Activated CD4-positive, alpha-beta T cell treated with anti-CD3 and anti-CD28 coated beads, Interleukin-2, amount 50 U/mL, for 1 hour (primary cell): ENCODE measurements at places on chromosomes 12 and 14.

GRCh38 chr12:98817742-98818141, 172.7 kb downstream of the APAF1 start:
- no peak for DNase-seq

DNA sequence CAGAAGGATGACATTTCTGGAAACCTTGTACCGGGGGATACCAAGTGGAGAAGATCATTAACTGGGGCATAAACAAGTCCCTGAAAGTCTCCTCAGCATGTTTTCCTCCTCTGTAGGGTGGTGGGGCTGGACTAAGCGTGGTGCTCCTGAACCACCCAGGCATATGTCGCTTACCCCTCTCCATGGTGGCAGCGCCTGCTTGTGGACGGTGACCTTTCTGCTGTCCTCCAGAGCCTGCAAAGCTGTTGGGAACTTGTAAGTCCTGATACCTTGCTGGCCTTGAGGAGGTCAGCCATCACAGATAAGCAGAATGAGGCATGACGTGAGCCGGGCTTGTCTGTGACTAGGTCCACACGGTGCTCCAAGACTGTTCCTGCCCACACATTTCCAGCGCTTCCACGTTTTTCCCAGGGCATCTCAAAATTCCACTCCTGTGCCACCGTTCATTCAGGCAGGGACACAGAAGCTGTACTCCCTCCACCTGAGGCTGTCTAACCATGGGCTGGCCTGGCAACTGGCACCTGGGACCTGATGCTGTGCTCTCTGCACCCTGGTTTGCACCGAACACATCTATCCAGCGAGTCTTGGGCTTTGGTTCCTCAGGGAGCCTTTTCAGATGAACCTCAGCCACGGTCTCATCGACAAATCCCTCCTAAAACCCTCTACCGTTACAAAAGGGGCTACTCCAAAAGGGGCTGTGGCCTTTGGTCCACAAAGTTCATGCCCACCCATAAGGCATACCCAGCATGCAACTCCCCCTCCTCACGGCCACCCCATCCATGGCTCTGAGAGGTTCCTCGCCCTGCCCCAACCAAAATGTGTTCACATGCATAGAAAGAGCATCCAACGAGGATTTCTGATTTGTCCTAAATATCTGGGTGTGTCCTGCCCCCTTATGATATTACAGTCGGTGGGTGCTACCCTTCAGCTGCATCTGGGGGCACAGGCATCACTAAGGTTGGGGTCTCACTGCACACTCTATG, 199.6 kb upstream of the DIO3 start:
- DNase-seq, result no peak

- no peak for DNase-seq
These were observed 198.9 kb downstream of the RBM19 start for GRCh38 chr12:113766879-113767878.

DNA sequence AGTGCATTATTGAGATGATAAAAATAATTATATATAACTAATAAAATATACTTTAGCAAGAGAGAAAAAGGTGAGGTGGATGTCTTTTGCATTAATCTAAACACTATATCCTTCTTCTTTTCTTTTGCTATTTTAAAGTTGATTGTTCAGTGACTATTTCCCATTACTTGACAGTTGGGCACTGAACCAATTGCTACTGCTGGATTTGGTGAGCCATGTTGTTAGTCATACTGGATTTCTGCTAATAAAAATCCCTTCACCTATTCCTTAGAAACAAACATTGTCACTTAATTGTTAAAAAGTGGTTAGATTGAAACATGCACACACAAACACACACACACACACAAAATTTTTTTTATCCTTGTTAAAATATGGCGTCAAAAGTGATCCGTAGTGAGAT, 251.6 kb upstream of the ALG10 start:
- DNase-seq, result no peak

- DNase-seq, result peak; percentile 76
These were observed 33.8 kb downstream of the FBRSL1 start for GRCh38 chr12:132523576-132524331.

DNA sequence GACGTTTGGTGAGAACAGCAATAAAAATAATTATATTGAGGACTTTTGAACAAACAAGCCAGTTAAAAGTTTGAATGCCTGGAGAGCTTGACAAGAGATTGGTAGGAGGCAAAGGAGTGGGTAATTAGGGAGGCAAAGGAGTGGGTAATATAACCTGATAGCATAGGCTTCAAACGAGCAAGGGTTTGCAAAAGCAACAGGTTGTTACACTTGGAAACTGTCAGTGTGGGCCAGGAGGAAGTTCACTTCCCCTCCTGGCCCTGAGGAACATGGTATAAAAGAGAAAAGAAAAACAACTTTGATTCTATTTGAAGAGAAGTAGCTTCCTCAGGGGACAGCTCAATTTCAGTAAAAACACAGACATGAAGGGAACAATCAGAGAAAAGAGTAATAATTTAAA, 121.7 kb downstream of the CCER1 start:
- no peak for DNase-seq

- DNase-seq, result no peak
These were observed 30.3 kb downstream of the SSH1 start for GRCh38 chr12:108826807-108827721.

DNA sequence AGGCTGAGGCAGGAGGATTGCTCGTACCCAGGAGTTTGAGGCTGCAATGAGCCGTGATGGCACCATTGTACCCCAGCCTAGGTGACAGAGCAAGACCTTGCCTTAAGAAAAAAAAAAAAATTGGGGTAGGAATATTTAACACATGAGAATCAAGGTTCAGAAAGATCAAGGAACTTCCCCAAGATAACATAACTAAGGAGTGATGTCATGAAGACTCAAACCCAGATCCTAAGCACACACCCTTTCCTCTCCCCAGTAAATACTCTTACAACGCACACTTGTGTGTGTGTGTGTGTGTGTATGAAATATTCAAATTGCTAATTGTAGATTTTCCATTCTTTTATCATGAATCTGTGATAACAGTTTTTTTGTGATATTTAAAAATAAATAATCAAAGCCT, 90.6 kb upstream of the NUDT4 start:
- no peak for DNase-seq

DNA sequence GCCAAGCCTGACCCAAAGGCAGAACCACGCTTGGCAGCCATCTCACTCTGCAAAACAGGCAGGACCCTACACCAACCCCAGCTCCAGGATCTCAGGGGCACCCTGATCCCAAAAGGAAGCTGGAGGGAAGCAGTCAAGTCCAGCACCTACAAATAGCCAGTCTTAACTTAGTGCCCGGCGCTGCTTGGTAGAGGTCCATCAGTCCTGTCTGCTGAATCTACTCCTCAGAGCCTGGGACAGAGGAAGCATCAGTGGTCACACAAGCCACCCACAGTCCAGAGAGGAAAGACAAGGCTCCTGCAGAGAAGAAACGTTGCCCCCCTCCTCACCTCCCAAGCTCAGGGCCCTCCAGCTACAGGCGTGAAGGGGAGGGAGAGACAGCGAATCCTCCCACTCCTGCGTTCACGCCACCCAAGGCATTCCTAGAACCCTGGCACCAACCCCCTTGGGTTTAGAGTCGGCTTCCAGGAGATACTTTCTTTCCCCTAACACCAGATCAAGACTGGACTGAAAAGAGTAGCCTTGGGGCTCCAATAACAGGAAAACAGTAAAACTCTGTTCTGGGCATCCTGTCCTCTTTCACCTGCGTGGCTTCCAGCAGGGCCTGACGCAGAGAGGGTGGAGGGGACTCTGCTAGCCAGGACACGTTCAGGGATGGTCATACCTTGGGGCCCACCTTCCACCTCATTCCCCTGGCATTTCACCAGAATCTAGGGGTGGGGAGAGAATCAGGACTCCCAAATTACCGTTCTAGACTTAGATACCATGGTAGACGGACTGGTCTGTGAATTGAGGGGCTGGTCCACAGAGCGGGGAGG, 1.2 kb downstream of the PXN start:
- no peak for DNase-seq

GRCh38 chr12:96061323-96061722, 25.9 kb upstream of the LTA4H start:
- DNase-seq, result no peak

GRCh38 chr12:31620311-31620710, 29.4 kb upstream of the DENND5B start:
- no peak for DNase-seq

DNA sequence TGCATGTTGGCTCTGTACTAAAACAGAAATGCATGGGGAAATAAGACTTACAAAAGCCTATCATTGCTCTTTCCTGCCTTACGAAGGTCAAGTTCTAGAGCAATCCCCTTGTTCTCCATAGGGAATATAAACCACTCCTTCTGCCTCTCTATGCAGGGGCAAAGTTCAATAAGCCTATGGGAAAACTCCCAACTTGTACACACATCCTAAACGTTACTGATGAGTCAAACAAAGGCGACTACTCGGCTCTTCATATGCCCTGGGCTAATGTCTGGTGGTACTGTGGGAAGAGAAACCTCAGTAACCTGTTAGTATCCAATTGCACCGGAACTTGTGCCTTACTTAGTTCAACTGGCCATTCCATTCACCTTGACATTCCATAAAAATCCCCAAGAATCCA, 32.7 kb downstream of the PRMT8 start:
- no peak for DNase-seq

GRCh38 chr14:81521356-81521755, 12.3 kb downstream of the SEL1L start:
- DNase-seq, result no peak

DNA sequence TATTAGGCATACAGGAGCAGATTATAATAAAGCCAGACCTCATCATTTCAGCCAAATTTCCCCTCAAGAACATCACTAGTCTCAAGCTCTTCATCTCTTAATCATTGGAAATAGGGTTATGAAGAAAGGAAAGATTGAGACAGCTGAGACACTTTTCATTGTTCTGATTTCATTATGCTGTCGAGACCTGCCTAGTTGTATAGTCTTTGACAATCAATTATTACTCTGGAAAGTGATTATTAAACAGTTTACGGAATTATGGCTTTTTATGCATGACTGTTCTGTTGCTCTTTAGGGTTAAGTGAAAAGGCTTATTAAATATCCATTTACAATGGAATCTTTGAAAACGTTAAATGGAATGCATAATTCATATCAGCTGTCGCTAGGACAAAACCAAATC, 48.3 kb downstream of the TTC6 start:
- DNase-seq, result no peak

DNA sequence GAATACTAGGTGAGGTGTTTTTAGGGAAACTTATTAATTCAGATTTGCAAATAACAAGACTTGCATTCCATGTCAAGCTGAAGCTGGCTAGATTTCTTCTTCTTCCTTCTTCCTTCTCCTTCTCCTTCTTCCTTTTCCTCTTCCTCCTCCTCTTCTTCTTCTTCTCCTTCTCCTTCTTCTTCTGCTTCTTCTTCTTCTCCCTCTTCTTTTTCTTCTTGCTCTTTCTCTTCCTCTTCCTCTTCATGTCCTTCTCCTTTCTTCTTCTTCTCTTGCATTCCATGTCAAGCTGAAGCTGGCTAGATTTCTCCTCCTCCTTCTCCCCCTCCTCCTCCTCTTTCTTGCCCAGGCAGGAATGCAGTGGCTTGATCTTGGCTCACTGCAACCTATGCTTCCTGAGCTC, 297.8 kb downstream of the PRKD1 start:
- no peak for DNase-seq

- DNase-seq, result no peak
These were observed 162.7 kb downstream of the EGLN3 start for GRCh38 chr14:33788161-33788560.

DNA sequence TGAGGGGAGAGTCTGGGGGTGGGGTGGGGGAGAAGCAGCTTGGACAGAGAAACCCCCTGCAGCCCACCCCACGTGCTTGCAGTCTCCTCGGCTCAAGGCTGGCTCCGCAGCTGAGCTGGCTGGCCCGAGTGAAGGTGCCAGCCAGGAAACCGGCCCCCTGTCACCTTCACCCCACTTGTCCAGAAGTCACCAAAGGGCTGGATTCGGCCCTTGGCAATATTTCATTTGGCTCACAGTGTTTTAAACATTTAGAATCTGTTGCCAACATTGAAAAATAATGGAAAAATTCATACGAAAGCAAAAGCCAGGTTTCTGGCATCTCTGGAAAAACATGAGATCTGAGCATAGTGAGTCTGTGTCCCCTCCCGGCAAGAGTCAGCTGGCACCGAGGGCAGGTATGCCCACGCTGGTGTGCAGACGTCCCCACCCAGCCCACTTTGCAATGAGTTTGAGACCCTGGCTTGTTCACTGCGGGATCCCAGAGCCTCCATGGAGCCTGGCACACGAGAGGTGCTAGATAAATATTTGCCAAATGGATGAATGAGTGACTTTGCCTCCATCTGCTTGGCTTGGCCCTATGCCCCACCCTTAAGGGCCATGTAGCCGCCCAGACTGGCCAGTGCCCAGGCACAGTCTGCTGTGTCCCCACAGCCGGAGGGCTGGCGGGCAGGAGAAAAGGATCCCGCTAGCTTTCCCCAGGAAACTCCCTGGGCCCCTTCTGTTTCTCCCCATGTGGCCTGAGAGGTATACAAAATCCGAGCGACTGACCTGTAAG, 18.2 kb downstream of the MSI1 start:
- DNase-seq, result no peak

DNA sequence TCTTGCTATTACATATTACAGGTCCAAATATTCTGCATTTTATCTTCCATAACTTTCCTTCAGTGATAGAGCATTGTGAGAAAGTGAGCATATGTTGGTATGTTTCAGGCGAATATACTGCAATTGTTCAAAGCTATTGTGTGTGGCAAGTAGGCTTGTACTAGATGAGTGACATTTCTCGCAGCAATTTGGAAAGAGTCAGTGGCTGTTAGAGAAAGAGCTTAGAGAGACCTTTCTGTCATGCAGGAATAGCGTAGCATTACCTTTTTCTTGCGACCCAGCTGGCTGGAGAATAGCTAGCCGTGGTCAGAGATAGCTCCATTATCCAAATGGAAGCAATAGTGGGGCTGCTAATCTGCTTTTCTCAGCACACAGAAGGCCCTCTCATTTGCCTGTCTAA, 678.5 kb upstream of the FOXG1 start:
- DNase-seq, result no peak

GRCh38 chr12:5371631-5372030, 60.3 kb upstream of the NTF3 start:
- DNase-seq, result no peak

DNA sequence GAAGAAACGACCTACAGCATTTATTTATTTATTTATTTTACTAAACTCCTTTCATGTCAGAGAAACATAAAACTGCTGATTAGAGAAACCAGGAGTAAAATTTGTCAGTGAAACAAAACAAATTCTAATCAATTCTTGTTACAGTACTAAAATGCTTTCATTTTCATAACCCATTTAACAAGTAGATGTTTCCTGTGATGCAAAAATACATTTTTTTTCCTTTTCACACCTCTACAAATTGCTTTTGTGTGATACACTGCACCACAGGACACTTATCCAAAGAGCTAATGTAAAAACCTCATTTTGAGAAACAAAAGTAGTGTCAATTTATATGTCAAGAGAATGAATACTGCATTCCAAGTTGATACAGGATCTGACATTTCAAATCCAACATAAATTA, 155.1 kb downstream of the SYT1 start:
- no peak for DNase-seq

GRCh38 chr12:39581592-39581991, 38.0 kb downstream of the ABCD2 start:
- no peak for DNase-seq
